ENCODE measurements at places on chromosomes 11 and 22.

DNA sequence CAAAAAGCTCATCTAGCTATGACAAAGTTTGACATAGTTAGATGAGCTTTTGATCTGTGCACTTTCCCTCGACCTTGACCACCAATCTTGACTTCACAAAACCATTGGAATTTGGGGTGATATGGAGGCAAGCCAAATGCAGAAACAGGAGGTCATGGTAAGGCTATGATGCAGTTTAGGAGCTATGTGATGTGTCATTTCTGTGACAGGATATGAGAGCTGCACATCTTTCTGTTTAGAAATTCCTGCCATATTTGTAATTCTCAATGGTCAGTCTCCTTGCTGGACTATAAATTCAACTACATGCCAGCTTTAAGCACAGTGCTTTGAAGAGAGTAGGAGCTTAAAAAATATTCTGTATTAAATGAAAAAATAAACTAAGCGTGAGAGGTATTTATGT lies 12.9 kb downstream of the OR51B6 start:
- no peak for DNase-seq

DNA sequence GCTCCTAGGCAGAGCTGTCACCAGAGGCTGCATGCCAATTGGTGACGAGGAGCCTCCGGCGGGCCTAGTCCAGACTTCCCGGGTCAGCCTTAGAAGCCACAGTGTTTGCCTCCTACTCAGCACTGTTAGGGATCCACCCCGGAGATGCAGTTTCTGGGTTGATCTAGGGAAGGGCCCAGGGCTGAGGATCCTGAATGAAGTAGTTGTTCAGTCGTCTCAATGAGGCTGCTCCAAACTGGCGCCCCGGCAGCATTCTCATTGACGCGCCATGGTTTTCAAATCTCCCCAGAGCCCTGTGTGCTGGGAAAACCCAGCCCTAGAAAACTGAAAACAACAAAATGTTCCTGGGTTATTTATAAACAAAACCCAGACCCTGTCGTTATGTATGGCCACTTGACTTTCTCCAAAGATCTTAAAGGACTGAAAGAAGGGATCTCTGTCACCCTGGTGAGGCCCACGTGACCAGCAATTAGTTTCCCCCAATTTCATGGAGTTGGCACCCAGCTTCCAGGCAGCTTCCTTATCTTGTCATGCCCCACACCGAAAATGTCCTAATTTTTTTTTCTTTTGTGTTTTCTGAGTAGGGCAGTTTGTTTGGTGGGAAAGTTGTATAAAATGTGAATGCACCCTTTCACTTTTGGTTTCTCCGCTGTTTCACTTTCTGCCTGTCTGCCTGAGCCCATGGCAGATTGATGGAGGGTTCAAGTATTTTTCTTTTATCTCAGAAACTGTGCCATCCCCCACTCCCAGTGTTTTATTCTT lies 2.0 kb upstream of the EHD1 start:
- no peak for DNase-seq

- peak; percentile 46 for DNase-seq
Observed at GRCh38 chr11:62980133-62980760, 4.5 kb downstream of the SLC22A6 start.

DNA sequence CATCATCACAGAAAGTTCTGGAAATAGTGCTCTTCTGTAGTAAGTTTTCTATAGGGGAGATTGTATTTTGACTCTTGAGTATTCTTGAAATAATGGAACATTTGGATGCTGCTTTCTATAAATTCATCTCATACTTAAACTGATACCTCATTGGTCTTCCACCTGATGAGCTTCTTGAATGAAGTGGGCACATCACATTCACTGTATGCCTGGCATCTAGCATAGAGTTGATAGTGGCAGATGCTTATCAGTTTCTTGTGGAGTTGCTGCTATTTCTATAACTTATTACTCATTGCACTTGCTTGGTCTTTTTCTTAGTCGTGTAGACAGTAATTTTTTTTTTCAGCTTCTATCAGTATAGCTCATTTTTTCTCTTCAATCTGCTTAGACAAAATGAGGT lies 5.4 kb downstream of the ATXN10 start:
- peak; percentile 33 for DNase-seq

- DNase-seq: no peak
Observed at GRCh38 chr22:40493441-40493840, 123.0 kb downstream of the SGSM3 start.

- DNase-seq: no peak
Observed at GRCh38 chr11:111081021-111081511, 164.5 kb upstream of the POU2AF2 start.

DNA sequence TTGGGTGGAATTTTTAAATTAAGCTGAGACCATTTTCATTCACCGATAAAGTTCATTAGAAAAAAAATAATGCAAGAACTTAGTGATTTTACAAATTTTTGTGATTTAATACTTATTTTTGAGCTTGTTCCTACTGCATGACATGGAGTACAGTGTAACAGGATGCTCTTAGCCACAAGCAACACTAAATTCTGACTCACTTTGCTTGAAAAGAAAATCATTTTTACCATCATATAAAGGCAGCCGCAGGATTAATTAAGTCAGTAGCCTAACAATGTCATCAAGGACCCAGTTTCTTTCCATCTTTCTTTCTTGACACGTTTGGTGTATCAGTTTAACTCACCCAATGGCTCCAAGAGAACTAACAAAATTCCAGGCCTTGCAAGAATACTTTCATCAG lies 540.3 kb upstream of the LUZP2 start:
- DNase-seq: no peak

DNA sequence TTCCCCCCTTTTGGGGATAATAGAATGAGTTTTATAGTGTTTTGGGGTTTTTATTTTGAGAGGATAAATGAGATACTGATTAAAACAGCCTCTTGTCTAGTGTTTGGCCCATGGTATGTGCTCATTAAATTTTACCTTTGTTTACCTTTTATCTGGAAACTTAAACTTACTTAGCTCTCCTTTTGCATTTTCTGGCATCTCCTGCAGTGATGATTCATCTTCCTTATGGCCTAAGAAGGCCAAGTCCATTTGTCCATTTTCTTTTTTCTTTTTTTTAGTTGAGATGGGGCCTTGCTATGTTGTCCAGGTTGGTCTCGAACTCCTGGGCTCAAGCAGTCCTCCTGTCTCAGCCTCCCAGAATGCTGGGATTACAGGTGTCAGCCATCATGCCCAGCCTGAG lies 156.3 kb downstream of the COMMD9 start:
- no peak for DNase-seq

GRCh38 chr22:43343262-43343669 lies at the start of gene SCUBE1:
Gene SCUBE1 (minus strand): TSS chr22:43343372. CDS start chr22:43343261, 111 bp downstream.
- peak; percentile 80 for DNase-seq

- DNase-seq: no peak
Observed at GRCh38 chr11:119237515-119237914, 31.4 kb downstream of the CBL start.

DNA sequence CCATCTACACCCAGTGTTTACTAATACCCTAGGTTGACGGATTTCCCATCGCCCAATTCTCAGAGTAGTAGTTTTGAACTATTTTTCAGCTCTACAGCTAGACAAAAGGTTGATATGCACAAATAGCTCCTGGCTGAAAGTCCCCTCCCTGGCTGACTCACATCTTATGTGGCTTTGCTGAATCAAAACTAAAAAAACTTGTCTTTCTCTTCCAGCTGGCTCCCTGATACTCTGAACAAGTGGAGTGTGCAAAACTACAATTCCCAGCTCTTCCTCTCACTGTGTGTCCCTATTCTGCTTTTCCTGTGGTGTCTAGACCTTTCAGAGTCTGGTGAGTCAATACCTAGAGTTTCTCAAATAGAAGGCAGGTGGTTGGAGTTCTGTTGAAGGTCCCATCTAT lies 12.7 kb upstream of the LARGE1 start:
- DNase-seq: no peak

DNA sequence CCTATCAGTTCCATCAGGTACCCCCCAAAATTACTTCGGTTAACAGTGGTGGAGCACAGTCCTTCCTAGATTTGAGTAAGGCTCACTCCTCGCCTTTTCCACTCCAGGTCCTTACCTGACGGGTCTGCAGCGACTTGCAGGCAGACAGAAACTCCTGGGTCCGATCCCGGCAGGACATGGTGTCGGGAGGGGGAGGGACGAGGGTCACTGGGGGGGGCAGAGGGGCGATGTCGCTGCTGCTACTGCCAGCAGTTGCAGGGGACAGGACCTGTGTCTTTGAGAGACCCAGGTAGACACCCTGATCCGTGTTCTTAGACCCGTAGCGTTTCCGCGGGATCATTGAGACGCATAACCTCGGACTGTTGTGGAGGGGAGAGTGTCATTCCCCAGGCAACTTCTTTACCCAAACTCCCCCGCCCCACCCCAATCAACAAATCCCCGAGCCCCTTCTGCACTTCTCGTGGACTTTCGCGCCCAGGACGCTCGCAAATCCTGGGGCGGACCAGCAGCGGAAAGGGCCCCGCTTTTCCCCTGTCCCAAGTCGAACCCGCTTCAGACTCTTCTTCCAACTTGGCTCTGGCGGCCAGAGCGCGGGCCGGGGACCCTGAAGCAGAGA lies 839 bp downstream of the STX5 start:
- peak; percentile 83 for DNase-seq

- DNase-seq: no peak
Observed at GRCh38 chr11:26974996-26975395, 18.9 kb upstream of the FIBIN start.

- no peak for DNase-seq
Observed at GRCh38 chr11:125207866-125208425, 43.4 kb downstream of the PKNOX2 start.

DNA sequence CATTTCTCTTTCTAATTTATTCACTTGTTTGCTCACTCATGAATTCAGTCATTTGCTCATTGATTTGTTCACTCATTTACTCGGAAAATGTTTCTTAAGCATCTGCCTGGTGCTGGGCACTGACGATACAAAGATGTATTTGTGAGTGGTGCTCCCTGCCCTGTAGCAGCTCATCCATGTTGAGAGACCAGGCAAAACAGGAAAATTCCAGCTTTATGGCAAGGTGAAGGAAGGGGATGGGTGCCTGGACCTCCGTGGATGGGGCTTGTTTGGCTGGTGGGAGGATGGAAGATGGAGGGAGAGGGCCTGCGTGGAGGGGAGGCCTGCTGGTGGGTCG lies 53.1 kb downstream of the TBC1D22A start:
- no peak for DNase-seq

GRCh38 chr11:132142121-132142520 lies 771.7 kb downstream of the NTM start:
- no peak for DNase-seq

DNA sequence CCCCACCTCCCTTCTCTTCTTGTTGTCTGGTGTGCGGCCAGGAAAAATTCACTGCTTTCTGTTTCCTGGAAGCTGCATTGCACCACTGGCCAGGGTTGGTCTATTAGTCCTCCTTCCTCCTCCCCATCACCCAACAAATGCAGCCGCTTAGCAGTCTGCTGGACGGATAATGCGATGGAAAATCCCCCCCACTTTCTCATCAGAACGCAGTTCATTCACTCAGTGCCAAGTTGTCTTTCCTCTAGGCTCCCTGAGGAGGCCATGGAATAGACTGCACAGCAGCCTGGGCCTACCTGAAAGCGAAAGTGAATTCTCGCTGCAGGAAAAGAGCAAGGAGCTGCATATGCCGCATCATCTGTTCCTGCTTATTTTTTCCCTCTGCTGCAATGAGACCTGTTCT lies 513.6 kb downstream of the METTL15 start:
- DNase-seq: no peak

DNA sequence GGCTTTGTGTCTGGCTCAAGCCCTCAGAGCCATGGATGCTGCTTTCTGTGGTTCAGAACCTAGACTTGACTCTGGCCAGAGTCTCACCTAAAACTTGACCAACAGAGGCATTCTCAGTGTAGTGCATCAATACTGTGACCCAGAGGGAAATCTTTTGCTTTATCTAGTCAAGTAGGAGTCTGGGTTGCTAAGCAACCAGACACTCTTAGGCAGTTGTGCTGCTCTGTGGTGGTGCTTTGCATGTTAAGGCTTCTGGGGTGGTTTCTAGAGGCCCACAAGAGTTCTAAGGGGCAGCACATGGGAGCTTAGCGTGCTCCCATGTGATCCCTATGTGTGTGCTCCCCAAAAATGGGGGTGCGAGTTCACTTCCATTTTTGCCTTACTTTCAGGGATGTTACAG lies 224.6 kb upstream of the PLET1 start:
- DNase-seq: no peak

DNA sequence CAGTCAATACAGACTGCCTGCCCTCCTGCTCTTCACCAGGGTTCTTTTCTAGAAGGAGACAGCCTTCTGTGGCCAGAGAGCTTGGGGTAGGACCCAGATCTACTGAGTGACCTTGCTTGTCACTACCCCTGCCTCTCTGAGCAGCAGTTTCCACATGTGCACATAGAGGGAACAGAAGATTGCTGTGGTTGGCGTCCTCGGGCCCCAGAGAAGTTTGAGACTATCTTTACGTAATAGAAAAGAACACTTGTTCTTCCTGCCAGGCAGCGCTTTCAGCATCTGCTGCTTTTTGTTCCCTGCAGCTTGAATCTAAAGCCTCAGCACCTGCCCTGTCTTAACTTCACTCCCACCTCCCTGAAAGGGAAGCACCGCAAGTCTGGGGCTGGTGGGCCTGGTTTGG lies 1.9 kb upstream of the FKBP2 start:
- peak; percentile 38 for DNase-seq

DNA sequence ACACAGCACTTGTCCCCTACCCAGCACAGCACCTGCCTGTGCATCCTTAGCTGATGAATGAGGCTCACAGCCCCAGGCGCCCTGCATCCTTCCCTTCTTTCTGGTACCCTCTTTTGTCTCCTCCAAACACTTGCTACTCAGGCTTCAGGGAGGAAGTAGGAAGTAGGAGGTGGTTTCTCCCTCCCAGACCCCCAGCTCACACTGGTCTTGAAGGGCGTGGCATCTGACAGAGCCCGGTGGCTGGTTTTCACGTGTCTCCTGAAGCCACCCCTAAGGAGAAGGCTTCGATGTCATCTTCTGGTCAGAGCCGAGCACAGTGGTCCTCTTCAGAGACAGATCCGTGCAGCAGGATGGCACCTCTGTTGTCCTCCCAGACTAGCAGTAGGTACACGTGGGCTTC lies 109.8 kb downstream of the PTPRJ start:
- DNase-seq: no peak

DNA sequence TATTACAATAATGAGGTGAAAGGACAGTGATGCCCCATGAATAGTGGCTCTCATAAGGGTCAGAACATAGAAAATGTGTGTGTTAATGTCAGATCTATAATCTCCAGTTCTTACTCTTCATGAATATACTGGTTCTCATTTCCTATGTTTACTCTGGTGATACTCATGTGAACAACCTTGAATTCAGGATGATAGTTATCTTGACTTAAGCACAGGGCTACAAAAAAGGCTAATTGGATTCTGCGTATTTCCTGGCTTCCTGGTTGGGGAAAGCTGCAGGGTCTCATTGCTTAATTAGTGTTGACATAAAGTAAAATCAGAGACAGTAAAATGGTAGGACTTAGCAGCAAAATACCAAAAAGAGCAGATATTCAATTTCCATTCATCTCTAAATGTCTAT lies 1316.8 kb upstream of the RAG2 start:
- DNase-seq: no peak

GRCh38 chr22:36775964-36776669 lies at the start of gene IFT27:
Gene IFT27 (minus strand): TSS chr22:36776119. CDS start chr22:36775707, 412 bp downstream.
- peak; percentile 100 for DNase-seq

DNA sequence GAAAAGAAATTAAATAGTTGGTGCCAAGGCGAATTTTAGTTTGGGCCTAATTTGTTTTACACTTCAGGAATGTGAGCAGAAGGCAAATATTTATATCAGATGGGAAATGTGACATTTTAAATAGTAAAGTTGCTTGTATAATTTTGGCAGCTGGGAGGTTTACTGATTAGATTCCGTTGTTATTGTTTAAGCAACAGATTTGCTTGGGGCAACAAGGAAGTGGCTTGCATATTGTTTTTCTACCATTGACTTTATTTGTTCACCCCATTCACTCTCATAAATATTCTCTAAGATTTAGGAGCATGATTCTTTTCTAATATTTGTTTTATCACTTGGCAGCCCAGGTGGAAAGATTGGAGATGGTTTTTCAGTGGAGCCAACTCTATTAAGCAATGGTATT lies 40.5 kb upstream of the RAG2 start:
- DNase-seq: no peak

Data from hematopoietic multipotent progenitor cell treated with erythropoietin and hydrocortisone succinate and interleukin-3 and kit ligand, for 4 days (in vitro differentiated cells).